Effector CD4-positive, alpha-beta T cell (primary cell): ENCODE measurements at places on chromosomes 2 and 18.

- DNase-seq, result no peak
Observed at GRCh38 chr2:240294514-240294913, 140.9 kb upstream of the GPC1 start.

DNA sequence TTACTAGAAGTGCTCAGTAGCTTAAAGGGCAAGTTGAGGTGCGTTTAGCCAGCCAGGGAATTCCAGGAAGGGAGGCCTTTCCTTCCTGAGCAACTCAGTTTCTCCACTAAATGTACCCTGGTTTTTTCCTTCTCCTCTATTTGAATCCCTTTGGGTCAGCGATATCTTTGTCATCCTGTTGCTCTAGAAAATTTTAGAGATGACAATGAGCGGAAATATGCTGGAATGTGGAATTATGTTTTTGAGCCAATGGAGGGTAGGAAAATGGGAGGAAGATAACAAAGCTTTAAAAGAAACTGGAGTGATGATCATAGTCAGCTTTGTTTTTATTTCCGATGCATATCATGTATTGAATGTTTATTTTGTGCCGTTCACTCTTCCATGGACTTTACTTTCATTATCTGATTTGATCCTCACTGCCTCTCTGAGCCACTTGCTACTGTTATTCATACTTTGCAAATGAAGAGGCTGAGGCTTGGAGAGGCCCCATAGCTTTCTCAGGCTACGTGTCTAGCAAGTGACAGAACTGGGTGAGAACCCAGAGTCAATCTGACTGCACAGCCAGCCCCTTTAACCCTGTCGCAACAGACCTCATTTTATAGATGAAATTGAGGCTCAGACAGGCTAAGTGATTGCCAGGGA, 67.3 kb downstream of the NTSR2 start:
- DNase-seq, result no peak

- no peak for DNase-seq
Observed at GRCh38 chr2:11364565-11364887, 20.1 kb upstream of the ROCK2 start.

GRCh38 chr2:41877114-41877678, 170.6 kb upstream of the PKDCC start:
- DNase-seq, result no peak

DNA sequence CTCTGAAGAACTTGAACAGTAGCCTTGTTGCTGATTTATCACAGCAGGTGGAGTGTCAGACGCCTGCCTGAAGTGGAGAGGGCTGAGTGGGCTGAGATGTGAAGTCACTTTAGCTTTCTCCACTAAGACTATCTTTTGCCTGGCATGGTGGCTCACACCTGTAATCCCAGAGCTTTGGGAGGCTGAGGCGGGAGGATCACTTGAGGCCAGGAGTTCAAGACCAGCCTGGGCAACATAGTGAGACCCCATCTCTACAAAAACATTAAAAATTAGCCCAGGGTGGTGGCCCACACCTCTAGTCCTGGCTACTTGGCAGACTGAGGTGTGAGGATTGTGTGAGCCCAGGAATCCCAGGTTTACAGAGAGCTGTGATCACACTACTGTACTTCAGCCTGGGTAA, 60.6 kb upstream of the TTC39C start:
- no peak for DNase-seq

DNA sequence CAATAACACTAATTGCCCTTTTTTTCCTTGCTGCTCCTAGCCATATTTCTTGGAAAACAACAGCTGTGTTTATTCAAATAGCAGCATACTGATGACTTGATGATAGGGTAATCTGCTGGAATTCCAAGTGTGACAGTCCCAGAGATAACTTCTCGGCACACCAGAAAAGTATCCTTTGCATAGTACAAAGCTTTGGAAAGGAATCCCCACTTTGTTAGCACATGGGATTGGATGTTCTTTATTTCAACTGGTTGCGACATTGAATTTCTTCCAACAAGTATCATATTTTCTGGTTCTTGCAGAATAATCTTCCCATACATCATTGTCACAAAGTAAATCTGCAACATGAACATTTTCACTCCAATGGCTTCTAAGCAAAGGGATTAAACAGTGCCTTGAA, 445.8 kb upstream of the ACVR2A start:
- DNase-seq, result no peak

GRCh38 chr2:69846182-69847067, 17.0 kb downstream of the GMCL1 start:
- no peak for DNase-seq

DNA sequence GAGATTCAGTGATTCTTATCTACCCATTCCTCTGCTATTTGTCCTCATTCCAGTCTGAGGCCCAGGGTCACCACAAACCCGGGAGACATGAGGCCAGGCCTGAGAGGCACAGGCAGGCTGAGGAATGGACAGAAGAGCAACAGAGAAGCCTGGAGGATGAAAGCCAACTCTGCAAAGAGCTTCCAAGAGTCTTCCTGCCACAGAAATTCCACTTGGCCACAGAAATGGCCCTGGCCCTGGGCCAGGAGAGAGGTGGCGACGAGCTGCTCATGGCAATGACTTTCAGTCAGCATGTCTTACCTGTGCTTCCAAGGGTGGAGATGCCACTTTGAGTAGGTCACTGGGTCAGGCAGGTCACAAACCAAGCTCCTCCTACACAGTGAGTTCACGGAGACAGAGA, 155.3 kb upstream of the PKDCC start:
- DNase-seq, result no peak

DNA sequence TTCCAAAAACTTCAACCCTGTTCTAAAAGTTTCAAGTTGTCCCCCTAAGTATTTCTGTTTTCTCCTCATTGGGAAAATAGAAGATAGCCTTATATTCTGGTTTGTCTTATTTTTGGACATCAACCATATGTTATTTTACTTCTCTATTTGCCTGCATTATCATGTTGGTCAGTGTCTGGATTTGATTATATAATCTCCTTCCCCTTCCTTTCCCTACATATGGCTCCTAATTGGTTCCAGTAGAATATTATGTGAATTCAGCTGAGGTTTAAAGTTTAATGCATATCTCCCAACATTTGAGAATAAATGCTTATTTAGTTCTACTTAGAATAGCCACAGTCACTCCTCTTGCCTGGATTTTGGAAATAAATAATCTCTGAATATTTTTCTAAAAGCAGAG, 66.9 kb downstream of the OXER1 start:
- no peak for DNase-seq

DNA sequence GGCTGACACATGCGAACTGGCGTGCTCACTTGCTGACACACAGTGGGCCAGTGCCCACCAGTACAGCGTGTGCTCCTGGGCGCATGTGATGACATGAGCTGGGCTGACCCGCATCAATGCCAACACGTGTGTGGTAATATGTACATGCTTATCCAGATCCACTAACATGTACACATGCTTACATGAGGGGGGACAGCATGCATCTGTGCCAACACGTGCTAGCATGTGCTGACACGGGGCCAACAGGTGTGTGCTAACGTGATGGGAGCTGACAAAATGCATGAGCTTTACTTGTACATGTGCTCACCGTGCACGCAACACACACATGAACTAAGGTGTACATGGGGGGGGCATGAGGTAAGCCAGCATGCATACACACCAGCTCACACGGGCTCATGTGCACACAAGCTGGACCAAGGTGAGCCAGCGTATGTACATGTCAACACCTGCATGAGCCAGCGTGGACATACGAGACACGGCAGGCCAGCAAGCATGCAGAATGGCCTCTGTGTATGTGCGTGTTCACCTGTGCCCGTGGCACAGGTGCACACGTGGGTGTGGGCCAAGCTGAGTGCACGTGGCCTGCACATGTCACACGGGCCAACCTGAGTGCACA, 28.5 kb downstream of the GPC1 start:
- DNase-seq, result no peak
